ENCODE measurements at places on chromosomes 5 and 9. TPM values are rescaled to one million over a fixed set of nuclear protein-coding genes. Genes with fewer than 3 reads are reported as not detected.

Gene TMEM174
- not detected for total RNA-seq

Gene FOXD4L4
- 0.22 TPM for total RNA-seq

Gene DBH
- not detected for total RNA-seq

Gene INSL4
- total RNA-seq = not detected

Gene WNT8A
- not detected for total RNA-seq

Gene CAVIN4
- 1.6 TPM for total RNA-seq

Gene PCDHA9
- 0.11 TPM for total RNA-seq

Gene ATOSB
- total RNA-seq = 19.3 TPM

Gene OBP2B
- not detected for total RNA-seq

Gene FOXD1
- total RNA-seq = 3.2 TPM

Gene BTNL8
- total RNA-seq = not detected

Gene BARHL1
- total RNA-seq = not detected
